ENCODE measurements at places on chromosomes 4 and X.

- DNase-seq: no peak
These were observed 931.1 kb upstream of the TENM3 start for GRCh38 chr4:181312066-181312465.

DNA sequence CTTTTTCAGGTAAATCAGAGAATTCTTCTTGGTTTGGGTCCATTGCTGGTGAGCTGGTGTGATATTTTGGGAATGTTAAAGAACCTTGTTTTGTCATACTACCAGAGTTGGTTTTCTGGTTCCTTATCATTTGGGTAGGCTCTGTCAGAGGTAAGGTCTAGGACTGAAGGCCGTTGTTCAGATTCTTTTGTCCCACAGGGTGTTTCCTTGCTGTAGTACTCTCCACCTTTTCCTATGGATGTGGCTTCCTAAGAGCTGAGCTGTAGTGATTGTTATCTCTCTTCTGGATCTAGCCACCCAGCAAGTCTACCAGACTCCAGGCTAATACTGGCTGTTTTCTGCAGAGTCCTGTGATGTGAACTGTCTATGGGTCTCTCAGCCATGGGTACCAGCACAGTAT is 367.5 kb upstream of the GATB start:
- no peak for DNase-seq

- no peak for DNase-seq
These were observed 94.2 kb downstream of the GPAT3 start for GRCh38 chr4:83629945-83630721.

DNA sequence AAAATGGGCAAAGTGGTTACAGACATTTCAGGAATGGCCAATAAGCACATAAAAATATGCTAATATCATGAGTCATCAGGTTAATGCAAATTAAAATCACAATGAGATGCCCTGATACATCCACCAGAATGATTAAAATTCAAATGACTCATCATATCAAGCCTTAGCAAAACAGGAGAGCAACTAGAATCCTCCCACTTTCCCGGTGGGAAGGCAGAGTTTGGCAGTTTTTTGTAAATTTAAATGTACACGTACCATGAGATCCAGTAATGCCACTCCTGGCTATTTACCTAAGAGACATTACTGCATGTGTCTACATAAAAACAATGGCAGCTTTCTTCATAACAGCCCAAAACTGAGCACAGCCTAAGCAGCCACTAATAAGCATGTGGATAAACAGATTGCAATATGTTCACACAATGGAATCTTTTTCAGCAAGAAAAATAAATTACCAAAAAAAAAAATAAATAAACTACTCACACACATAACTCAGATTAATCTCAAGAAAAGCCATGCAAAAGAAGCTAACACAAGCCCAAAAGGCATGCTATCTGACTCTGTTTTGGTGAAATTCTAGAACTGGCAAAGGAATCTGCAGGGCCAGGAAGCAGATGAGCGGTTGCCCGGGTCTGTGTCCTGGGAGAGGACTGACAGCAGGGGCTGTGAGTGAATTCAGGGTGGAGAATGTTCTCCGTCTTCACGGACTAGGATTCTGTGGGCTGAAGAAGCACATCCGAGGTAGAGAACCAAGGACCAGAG is 48.8 kb downstream of the AFAP1 start:
- no peak for DNase-seq

DNA sequence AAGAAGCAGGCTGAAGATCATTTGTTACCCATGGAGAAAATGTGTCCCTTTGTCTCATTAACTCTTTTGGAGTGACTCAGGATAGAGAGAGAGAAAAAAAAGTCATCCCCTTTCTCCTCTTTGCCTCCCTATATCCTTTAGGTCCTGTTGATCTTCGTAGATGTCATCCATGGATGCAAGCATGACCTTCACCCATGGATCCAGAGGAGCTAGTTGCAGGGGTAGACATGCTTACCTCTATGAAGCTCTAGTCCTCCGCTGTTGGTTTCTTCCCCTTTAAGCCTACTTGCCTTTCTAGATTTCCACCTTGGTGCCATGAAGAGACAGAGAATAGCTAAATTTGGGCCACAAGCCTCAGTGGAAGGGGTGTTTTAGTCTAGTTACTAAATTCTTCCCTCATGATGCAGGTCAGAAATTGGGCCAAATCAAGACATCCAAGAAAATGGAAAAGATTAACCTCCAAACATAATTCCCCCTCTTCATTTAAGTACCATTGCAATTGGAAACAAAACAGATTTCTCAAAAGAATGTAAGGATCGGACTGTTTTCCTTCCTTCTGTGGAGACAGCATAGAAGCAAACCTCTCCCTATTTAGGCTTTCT is 178.4 kb downstream of the TECRL start:
- no peak for DNase-seq

- DNase-seq: no peak
These were observed 40.7 kb downstream of the NPY2R start for GRCh38 chr4:155249016-155249566.

GRCh38 chrX:63434206-63434605 is 83.1 kb upstream of the SPIN4 start:
- DNase-seq: no peak

DNA sequence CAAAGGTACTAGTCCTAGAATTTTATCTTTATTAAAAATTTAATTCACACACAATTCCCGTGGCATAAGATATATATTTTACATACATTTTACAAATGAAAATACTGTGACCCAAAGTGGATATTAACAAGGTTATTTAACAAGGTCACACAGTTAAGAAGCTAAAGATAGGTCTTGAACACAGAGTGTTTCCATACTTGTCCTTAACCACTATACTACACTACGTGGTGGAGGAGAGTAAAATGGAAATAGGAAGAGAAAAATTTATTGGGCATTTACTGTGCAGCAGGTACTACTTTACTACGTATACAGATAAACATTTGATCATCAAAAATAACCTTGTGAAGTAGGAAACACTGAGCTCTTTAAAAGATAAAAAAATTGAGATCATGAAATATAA is 14.8 kb downstream of the TECRL start:
- DNase-seq: no peak

- DNase-seq: no peak
These were observed 153.3 kb downstream of the PRDM5 start for GRCh38 chr4:120769227-120769626.

- DNase-seq: no peak
These were observed 326.4 kb downstream of the EVC2 start for GRCh38 chr4:5381961-5382441.

DNA sequence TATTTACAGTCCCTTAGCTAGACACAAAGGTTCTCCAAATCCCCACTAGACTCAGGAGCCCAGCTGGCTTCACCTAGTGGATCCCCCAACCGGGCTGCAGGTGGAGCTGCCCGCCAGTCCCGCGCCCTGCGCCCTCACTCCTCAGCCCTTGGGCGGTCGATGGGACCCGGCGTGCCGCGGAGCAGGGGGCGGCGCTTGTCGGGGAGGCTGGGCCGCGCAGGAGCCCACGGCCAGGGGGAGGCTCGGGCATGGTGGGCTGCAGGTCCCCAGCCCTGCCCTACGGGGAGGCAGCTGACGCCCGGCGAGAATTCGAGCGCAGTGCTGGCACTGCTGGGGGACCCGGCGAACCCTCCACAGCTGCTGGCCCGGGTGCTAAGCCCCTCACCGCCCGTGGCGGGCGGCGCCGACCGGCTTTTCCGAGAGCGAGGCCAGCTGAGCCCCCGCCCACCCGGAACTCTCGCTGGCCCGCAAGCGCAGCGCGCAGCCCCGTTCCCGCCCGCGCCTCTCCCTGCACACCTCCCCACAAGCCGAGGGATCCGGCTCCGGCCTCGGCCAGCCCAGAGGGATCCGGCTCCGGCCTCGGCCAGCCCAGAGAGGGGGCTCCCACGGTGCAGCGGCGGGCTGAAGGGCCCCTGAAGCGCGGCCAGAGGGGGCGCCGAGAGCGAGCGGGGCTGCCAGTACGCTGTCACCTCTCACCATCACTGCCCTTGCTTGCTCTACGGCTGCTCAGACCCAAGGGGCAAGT is 39.4 kb downstream of the WFS1 start:
- DNase-seq: no peak

DNA sequence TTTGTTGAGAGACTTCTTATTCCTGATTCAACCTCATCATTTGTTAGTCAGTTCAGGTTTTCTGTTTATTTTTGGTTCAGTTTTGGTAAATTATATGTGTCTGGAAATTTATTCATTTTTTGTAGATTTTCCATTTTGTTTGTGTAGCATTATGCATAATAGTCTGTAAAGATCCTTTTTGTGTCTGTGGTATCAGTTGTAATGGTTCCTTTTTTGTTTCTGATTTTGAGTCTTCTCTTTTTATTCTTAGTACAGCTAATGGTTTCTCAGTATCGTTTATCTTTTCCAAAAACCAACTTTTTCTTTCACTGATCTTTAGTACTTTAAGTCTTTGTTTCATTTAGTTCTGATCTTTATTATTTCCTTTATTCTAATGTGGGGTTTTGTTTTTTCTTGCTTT is 61.4 kb downstream of the NWD2 start:
- no peak for DNase-seq

- no peak for DNase-seq
These were observed 107.2 kb downstream of the CENPC start for GRCh38 chr4:67437974-67438713.

- no peak for DNase-seq
These were observed 14.9 kb downstream of the CCSER1 start for GRCh38 chr4:90142081-90142480.

DNA sequence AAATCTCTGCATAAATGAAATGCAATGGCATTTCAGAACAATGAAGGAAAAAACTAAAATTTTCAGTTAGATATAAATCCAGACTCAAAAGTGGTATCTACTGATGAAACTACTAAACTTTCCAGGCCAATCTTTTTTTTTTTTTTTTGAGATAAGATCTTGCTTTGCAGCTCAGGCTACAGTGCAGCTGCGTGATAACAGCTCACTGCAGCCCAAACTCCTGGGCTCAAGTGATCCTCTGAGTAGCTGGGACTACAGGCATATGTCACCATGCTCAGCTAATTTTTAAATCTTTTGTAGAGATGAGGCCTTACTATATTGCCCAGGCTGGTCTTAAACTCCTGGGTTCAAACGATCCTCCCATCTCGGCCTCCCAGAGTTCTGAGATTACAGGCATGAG is 1228.2 kb upstream of the ADGRL3 start:
- no peak for DNase-seq
